ENCODE measurements at places on chromosomes 16 and 17. TPM values are rescaled to one million over a fixed set of nuclear protein-coding genes. Genes with fewer than 3 reads are reported as not detected.

The ARSG gene
- total RNA-seq: 13.8 TPM

The ATP2C2 gene
- not detected for total RNA-seq

The KRTAP4-16 gene
- total RNA-seq: not detected

The UBE2I gene
- total RNA-seq: 204 TPM

The TEKT1 gene
- not detected for total RNA-seq

The PPY gene
- total RNA-seq: not detected

The PMP22 gene
- not detected for total RNA-seq

The TPSD1 gene
- total RNA-seq: not detected

The CHST4 gene
- total RNA-seq: not detected

The KRTAP2-2 gene
- total RNA-seq: not detected

The KRTAP4-9 gene
- total RNA-seq: not detected

The IRX5 gene
- total RNA-seq: 0.12 TPM

The TBKBP1 gene
- total RNA-seq: 2.5 TPM

The KRTAP3-1 gene
- total RNA-seq: not detected

The PROCA1 gene
- 5.7 TPM for total RNA-seq

The ADORA2B gene
- 0.29 TPM for total RNA-seq

The STX8 gene
- total RNA-seq: 91.7 TPM

The AANAT gene
- not detected for total RNA-seq
